ENCODE measurements at places on chromosomes 2 and 18. TPM values are rescaled to one million over a fixed set of nuclear protein-coding genes. Genes with fewer than 3 reads are reported as not detected.

DNA sequence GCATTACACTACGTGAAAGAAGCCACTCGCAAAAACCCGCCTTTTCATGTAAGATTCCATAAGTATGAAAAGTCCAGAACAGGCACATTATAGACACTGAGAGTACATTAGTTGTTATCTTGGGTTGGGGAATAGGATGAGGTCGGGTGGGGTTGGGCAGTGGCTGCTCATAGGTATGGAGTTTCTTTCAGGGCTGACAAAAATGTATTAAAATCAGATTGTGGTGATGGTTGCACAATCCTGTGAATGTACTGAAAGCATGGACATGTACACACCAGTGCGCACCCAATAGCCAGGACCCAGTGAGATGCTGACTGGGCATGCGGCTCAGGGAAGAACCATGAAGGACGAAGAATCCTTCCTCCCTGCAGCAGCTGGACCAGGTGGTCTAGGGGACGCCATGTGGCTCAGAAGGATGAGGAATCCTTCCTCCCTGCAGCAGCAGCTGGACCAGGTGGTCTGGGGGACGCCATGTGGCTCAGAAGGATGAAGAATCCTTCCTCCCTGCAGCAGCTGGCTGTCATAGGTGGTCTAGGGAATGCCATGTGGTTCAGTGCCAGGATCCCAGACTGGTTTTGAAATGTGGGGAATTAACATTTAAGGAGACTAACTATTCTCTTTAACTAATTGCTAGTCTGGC is 50.1 kb downstream of the MBP start:
- no peak for DNase-seq

GRCh38 chr2:179340678-179341077 is 76.0 kb upstream of the SESTD1 start:
- DNase-seq, result peak; percentile 15

DNA sequence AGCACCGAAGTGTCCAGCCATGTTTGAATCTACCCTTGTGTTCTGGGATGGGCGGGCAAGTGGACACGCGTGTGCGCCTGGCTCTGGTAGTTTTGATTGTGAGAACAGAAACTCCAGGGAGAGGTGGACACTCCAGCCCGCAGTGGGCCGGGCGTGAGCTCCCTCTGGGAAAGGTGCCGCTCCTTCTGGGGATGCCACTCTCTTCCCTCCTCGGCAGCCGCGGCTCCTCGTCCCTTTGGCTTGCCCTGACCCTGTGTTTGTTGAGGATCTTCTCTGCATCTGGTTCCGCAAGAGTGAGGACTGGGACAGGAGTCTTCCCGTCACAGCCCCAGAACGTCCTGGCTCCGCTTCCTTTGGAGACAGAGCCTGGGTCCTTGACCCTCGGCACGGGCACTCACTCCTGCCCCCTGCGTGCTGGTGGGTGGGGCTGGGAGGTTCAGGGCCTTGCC is 1.3 kb downstream of the CTDP1 start:
- DNase-seq, result no peak

The IL36A gene
- not detected for total RNA-seq

The SMYD1 gene
- total RNA-seq, result 15.7 TPM

DNA sequence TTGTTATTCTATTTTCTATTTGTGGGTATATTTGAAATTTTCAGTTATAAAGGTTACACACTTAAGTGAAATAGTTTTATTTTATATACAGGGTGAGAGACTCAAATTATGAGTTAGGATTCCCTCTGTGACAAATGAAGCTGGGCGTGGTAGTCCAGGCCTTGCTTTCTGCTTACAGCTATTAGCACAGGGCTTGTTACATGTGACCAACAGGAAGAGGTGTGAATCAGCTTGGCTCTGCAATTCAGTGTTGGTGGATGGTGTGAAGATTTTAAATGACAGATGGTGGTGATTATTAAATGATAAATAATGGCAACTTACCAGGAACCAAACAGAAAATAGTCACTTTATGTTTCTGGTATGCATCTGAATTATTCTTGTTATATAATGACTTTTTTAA is 64.4 kb upstream of the NOSTRIN start:
- DNase-seq, result no peak

GRCh38 chr2:54465143-54465542 is 9.0 kb downstream of the SPTBN1 start:
- DNase-seq, result no peak

- DNase-seq, result peak; percentile 10
Measured at GRCh38 chr18:57819671-57820460, 16.8 kb upstream of the ATP8B1 start.

- peak; percentile 13 for DNase-seq
Measured at GRCh38 chr18:8858888-8859511, 153.6 kb downstream of the MTCL1 start.

DNA sequence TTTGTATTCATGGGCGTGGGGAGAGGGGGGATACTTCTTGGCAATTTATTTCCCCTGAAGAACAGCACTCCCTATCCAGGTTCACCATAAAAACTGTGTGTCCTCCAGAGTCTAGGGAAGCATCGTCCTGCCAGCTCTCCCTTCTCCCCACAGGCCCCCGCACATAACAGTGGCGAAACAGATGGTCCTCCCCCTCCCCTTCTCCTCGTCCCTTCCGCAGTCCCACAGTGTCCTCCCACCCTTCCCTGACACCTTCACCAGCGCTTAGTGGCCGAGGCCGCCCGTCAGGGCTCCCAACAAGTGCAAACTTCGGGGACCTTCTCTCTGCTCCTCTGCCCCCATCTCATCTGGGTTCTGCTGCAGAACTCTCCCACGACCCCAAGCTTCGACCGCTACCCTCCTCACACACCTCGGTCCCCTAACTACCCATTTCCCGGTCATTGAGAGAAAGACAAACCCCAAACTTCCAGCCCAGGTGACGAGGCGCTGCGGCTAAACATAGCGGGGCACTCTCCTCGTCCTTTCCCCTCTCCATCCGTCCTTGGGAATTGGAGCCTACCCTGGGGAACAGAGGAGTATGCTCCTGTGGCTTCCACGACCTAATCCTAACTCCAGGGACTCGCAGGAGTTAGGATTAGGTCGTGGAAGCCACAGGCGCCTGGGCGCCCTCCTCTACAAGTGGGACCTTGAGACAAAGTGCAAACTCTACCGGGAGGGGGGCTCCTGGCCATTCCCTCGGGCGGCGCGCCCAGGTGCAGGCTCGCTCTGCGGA is 971 bp downstream of the ZNF385B start:
- no peak for DNase-seq

- no peak for DNase-seq
Measured at GRCh38 chr18:23824669-23825068, 135.4 kb downstream of the LAMA3 start.

The ADAM23 gene
- total RNA-seq, result 3.1 TPM

DNA sequence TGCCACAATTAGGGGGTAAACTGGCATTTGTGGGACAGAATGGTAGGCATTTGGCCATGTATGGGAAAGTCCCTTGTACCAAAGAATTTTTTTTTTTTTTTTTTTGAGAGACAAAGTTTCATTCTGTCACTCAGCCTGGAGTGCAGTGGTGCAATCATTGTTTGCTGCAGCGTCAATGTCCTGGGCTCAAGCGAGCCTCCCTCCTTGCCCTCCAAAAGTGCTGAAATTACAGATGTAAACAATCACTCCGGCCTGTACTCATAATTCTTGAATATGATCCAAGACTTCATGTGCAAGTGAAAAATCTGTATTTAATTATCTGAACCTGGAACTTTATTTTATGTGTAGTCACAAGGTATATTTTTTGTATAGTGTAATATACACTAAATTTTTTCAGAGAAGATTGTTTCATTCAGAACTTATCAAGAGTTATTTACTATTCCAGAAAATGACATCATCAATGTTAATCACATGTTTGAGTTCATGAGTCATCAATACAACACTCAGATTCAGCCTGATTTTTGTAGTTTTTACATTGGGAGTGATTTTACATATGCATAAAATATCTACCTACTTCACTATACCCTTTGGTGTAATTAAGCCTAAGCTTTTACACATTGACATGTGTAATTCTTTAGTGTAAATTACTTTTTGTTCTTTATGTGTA is 138.7 kb upstream of the L3MBTL4 start:
- peak; percentile 50 for DNase-seq

The MDH1B gene
- 0.99 TPM for total RNA-seq

The GPR55 gene
- total RNA-seq, result not detected

- peak; percentile 93 for DNase-seq
Measured at GRCh38 chr2:189327879-189328847, 113.1 kb upstream of the WDR75 start.

DNA sequence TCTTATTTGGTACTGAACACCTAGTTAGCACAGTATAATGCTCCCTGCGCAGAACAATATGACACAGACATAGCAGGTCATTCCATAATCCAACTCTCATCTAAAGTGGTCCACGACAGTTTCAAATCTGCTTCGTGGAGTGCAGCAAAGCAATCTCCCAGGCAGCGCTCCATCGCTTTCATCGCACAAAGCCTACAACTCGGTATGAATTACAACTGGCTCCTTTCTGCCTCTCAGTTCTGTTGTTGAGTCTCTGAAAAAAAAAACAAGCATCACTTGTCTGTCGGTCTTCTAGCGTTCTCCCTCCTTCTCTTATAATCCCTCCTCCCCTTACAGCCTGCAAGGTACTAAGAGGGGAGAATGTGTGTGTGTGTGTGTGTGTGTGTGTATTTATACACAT is 123.5 kb downstream of the FIGN start:
- no peak for DNase-seq

DNA sequence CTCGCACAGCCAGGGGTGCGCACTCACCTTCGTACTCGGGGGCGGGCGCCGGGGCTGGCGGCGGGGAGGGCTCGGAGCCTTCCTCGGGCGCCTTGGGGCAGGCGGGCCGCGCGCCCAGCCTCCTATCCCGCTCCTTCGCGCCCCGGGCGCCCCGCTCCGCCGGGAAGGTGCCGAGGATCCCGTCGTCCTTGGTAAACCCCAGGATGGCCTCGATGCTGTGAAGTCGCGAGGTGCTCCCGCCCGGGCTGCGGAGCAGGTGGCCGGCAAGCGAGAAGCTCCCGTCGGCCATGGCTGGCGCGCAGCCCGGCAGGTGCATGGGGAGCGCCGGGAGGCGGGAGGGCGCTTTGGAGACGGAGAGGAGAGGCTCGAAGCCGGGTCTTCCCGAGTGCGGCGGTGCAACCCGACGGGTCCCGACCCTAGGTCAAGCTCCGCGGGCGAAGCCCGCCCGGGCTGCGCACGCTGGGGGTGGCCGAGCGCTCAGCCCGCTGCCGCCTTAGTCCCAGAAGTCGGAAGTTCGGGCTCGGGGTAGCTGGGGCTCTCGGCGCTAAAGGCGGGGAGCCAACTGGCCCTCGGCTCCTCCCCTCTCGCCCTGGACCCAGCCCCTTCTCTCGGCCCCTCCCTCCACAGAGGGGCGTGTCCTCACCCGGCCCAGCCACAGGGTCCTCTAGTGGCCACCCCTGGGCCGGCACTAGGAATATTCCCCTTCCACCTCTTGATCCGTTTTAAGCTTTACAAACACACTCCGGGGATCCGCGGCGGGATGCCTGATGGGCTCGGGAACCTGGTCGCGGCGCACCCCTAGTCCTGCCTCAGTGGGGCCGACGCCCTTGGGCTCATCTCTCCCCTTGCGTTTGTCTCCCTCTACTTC is at the start of gene RAX:
Gene RAX, minus strand, starts transcription at position 564 of the 868 bp plus-strand sequence. Its CDS starts 248 bp downstream, at position 316.
- no peak for DNase-seq

DNA sequence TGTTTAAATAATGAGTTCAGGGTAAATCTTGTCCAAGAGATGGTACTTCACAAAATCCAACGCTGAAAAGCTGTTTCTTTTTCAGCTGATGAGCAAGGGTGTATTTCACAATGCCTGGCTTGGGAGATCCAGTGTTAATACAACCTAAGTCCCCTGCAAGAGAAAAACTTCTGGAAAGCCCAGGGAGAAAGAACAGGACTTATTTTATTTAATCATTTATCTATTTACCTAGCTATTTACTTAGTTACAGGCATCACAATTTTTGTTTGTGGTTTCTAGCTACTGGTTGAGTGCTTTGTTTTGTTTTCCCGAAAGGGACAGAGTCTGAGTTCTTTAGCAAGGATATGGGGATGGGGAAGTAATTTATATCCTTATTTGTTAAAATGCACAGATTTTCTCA is 598.2 kb upstream of the SYT4 start:
- no peak for DNase-seq

DNA sequence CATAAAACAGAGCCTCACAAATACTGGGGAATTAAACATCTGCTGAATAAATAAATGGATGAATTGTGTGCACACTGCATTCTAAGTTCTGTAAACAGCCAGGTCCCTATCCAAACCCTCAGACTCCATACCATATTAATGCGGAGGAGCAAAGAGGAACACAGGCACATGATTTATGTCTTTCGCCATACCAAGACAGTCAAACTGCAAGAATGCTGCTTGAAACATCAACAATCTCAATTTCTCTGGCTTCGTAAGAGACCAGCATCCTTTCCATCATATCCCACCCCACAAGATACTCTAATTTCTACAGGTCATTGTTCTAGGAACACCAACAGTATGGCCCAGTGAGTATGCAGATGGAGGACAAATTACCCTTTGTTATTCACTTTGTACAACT is 15.0 kb downstream of the KANSL3 start:
- DNase-seq, result no peak

DNA sequence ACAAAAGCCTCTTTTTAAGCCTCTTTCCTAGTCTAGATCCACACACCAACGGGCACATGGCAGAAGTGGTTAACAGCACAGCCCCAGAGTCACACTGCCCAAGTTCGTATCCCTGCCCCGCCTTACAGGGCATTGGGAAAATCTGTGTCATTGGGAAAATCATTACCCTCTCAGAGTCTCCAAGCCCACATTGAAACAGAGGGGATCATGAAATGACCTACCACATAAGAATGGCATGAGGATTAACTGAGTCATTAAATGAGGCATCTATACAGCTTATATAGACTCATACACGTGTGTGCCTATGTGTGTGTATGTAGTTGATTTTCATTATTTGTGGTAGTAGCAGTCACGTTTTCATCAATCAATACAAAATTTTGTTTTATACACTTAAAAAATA is 469.0 kb upstream of the POU3F3 start:
- DNase-seq, result no peak

DNA sequence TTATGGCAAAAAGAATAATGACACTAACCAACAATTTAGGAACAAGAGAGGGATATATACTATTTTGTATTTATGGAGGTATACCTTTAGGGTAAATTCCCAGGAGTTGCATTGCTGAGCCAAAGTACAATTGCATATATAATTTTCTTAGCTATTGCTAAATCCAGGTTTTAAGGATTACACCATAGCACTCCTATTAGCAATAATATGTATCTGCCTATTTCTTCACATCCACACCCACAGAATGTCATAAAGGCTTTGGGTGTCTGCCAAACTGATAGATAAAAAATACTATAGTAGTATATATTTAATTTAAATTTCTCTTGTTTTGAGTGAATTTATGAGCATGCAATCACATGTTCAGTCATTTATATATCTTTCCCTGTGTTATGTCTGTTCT is 11.5 kb upstream of the SERPINB13 start:
- DNase-seq, result no peak

- no peak for DNase-seq
Measured at GRCh38 chr2:186485576-186485870, 537 bp upstream of the ZC3H15 start.

The TBR1 gene
- 0.30 TPM for total RNA-seq

All from skin of body (tissue), 3 donors.